ENCODE measurements at places on chromosomes 13 and 19. TPM values are rescaled to one million over a fixed set of nuclear protein-coding genes. Genes with fewer than 3 reads are reported as not detected.

The CGB5 gene
- not detected for total RNA-seq

The PRSS57 gene
- total RNA-seq, result not detected

The PNKP gene
- 36.3 TPM for total RNA-seq

The C13orf42 gene
- not detected for total RNA-seq

The LILRA6 gene
- not detected for total RNA-seq

The COL4A2 gene
- 1,465 TPM for total RNA-seq

The ZNF525 gene
- 10.2 TPM for total RNA-seq

The OR7D4 gene
- not detected for total RNA-seq

The ELANE gene
- total RNA-seq, result not detected

The ANGPTL4 gene
- total RNA-seq, result 17.2 TPM

All from renal cortical epithelial cell (primary cell).